Stimulated activated CD8-positive, alpha-beta memory T cell treated with anti-CD3 and anti-CD28 coated beads, Interleukin-2, amount 100 ng/mL, for 1 hour (primary cell): ENCODE measurements at places on chromosomes 7 and 10.

- DNase-seq: no peak
These were observed 2.0 kb downstream of the CALML3 start for GRCh38 chr10:5526691-5527331.

DNA sequence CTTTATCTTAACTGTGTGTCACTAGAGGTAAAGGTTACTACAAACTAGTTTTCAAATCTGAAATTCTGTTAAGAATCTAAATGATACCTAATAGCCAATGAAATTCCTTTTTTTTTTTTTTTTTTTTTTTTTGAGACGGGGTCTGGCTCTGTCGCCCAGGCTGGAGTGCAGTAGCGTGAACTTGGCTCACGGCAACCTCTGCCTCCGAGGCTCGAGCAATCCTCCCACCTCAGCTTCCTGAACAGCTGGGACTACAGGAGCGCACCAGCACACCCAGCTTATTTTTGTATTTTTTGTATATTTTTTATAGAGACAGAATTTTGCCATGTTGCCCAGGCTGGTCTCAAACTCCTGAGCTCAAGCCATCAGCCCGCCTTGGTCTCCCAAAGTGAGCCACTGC, 160.3 kb upstream of the NEBL start:
- DNase-seq: no peak

GRCh38 chr7:143979359-143979758, 20.8 kb upstream of the OR6B1 start:
- DNase-seq: no peak

DNA sequence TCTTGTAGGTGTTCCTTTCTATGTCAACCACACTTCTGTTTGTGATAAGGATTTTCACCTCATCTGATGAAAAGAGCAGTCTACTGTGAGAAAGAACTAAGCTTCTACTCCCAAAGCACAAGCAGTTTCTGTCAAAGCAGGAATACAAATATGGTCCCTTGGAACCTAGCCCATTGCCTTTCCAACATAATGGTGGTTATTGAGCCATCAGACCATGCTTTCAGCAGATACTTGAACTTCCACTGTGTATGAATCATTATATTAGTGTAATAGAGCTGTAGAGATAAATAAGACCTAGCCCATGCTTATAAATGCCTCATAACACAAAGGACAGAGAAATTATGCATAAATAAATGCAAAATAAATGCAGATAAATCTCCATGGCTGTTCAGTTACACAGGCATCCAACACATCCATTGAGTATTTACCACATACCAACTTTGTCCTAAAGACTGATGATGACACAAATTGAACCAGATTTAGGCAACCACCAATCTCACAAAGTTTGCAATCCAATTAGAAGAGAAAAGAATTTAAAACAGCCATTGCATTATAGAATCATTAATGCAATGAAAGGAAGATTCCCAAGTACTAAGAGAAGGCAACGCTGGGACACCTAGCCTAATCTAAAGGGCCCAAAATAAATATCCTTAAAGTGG, 729.4 kb upstream of the C7orf33 start:
- no peak for DNase-seq

- no peak for DNase-seq
These were observed 39.5 kb upstream of the SLC29A4 start for GRCh38 chr7:5243261-5243660.

GRCh38 chr10:132511121-132512051, 26.2 kb upstream of the INPP5A start:
- no peak for DNase-seq

DNA sequence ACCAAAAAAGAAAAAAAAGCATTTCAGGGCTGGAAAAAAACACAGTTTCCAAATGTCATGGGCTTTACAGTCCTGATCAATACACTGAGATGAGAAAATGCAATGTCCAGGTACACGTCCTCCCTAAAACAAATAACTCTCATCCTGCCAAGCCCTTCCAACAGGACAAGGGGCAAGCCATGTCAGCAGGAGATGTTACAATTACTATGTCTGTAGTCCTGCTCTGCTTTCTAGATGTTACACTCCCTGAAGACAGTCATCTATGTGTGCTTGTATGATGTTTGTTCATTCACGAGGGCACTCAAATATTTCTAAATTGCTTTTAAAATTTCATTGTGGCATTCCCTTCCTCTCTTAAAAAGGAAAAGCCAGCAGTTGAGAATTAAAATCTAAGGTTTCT, 103.2 kb downstream of the SORBS1 start:
- no peak for DNase-seq

DNA sequence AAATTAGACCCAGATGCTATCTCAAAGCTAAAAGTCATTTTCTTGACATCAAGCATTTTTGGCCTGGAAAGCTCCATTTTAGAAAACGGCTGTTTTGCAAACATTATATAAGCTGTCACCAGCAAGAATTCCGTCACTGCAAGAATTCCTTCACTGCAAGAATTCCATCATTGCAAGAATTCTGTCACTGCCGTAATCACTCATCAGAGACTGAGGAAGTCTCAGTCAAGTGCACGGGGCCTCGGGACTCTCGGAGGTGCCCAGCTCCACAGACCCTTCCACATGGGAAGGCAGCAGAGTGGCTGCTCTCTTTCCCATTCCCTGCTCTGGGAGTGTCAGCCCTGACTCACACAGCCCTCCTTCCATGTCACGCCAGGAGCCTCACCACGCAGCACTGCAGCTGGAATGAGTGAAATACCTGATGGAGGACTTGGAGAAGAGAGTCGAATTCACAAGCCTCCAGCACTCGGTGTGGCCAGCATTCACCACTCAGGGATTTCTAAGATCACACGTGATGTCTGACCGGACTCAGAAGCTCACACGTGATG, 168.3 kb downstream of the PTPRN2 start:
- DNase-seq: no peak

- no peak for DNase-seq
These were observed 554.6 kb upstream of the C7orf33 start for GRCh38 chr7:148035950-148036349.

DNA sequence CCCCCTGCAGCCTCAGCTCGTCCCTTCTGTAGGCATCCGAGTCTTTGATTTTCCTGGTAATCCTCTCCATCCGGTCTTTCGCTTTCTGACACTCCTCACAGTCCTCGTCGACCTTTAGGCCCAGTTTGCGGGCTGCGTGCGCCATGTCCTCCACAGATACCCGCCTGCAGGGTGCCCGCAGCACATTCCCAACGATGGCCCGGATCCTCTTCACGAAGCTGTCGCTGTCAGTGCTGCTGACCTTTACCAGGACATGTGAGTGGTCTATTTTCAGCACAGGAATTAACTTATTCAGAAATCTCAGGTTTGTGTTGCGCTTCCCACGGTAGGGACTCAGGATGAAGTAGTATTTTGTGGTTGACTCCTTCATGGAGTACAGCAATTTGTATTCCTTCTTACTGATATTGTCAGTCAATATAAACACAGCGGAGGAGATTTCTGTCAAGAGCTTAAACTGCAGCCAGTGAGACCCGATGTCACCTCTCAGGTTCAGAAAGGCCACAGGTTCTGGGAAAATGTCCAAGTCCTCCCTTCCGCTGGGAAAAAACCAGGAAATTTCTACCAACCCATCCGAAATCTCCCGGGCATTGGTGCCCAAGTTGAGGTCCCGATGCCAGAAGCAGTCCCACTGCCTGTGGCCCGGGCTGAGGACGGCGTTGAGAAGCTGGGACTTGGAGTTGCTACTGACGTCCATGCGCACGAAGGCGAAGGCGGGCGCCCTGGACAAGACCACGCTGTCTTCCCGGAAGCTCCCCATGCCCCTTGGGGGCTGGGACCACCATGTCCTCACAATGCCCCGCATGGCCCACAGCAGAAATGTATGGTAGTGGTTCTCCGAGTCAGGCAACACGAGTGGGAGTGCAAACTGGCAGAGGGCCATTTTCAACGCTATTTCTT, 8.9 kb upstream of the MRPS24 start:
- no peak for DNase-seq

GRCh38 chr10:95392217-95392584, 101.4 kb upstream of the PDLIM1 start:
- DNase-seq: no peak

DNA sequence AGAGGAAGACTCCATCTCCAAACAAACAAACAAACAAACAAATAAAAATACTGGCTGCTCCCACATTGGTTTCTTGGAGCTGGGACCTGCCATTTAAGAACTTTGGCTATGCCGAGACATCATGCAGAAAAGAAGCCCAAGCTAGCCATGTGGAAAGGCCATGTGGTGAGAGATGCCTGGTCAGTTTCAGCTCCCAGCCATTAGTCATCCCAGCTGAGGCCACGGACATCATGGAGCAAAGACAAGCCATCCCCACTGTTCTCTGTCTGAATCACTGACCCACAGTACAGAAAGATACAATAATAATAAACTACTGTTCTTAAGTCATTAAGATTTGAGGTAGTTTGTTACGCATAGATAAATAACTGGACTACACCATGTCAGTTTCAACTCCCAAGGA, 70.0 kb upstream of the PCBD1 start:
- DNase-seq: no peak

DNA sequence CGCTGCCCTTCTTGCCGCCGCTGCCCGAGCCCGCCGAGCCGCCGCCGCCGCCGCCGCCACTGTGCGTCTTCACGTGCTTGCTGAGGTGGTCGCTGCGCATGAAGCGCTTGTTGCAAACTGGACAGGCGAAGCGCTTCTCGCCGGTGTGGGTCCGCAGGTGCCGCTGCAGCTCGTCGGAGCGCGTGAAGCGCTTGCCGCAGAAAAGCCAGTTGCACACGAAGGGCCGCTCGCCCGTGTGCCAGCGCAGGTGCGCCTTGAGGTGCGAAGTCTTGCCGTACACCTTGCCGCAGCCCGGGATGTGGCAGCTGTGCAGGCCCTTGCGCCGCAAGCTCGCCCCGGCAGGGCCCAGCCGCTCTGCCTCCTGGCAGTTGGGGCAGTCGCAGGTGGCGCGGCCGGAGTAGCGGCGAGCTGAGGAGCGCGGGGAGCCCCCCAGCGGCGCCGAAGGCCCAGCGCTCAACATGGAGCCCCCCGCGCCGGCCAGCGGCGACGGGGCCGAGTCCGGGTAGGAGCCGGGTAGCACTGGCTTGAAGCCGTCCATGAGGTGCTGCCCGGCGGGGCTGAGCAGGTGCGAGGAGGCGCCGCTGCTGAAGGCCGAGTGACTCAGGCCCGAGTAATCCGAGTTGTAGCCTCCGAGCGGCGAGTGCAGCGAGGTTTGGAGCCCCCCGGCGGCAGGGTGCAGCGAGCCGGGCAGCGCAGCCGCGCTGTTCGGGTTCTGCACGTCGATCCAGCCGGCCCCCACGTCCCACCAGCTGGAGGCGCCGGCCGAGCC, 2.1 kb downstream of the SP8 start:
- DNase-seq: no peak

GRCh38 chr7:7562736-7563135, 3.9 kb upstream of the MIOS start:
- DNase-seq: no peak

DNA sequence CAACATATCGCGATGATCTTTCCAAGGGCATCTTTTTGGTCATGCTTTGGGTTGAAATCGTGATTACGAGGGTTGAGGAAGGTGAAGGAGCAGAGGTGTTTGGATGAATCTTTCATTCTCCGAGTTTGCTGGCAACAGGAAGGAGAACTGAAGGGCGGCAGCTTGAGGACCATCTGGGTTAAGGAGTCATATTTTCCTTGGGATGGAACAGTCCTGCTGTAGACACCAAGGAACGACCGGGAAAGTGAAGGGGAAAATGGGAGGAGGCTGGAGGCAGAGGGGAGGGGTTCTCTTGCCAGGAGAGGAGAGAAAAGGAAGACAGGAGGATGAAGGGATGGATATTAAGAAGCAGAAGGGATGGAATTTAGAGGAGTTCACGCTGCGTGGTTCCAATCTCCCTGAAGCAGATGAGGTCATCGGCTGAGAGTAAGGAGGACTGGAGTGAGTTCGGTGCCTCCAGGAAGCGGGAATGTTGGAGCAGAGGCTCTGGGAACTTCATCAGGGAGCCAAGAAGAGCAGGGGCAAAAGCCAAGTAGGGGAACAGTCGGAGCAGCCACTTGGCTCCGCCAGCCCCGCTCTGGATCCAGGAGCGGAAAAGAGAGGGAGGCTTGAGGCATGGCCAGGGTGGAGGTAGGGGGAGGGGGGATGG, 116.6 kb upstream of the GALNT17 start:
- DNase-seq: no peak

DNA sequence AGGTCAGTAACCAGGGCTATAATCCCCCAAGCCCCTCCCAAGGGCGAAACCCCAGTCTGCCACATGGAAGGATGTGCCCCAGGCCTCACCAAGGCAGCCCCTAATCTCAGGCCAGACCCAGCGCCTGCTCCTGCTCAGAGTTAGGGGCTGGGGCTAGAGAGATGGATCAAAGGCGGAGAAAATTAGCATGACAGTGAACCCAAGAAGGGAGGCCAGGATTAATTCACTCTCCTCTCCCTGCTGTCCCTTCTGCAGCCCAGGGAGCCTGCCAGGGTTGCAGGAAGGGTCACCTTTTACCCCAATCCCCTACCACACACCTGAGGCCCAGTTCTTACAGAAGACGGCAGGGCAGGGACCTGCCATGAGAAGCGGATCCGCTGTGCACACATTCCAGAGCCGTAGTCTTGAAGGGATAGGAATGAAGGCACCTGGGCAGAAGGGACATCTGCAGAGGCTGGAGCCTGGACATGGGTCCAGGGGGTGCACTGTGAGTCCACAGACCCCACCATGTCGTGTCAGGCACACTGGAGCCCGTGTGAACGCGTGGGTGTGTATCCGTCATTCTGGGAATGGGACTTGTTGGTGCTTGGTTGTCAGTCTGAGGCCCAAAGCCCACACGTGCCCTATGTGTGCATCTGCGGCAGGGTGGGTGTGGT, 11.9 kb upstream of the ZMIZ1 start:
- no peak for DNase-seq

DNA sequence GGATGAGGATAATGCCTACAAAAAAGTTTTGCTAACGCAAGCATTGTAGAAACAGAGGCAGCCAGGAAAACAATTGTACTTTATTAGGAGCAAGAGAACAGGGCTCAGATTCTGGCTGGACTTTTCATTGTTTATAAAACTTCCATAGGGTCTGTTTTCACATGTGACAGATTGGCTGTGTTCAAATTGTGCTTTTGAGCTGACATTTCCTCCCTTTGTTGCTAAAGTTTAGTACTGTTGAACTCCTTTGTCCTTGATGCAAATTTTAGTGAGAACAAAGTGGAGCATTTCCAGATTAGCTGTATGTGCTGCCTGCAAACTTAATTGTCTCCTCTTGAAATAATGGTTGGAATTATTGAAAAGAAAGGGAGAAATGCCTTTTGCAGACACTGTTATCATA, 221.0 kb upstream of the FZD1 start:
- no peak for DNase-seq

DNA sequence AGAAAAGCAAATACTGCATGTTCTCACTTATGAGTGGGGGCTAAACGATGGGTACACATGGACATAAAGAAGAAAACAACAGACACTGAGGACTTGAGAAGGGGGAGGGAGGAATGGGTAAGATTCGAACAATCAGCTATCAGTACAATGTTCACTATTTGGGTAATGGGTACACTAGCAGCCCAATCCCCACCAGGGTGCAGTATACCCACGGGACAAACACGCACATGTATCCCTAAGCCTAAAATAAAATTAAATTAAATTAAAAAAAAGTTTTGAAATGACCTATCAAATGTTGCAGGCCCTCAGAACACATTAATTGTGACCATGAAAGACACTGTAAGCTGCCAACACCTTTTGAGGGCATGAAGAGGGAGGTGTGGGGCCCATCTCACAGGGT, 316.0 kb downstream of the WDR37 start:
- DNase-seq: no peak

- DNase-seq: no peak
These were observed 23.5 kb upstream of the EIF5AL1 start for GRCh38 chr10:79488870-79489269.

GRCh38 chr10:132859084-132859855, 73.3 kb upstream of the NKX6-2 start:
- DNase-seq: no peak
